T47D (cell line): ENCODE measurements at places on chromosomes 1 and 21.

DNA sequence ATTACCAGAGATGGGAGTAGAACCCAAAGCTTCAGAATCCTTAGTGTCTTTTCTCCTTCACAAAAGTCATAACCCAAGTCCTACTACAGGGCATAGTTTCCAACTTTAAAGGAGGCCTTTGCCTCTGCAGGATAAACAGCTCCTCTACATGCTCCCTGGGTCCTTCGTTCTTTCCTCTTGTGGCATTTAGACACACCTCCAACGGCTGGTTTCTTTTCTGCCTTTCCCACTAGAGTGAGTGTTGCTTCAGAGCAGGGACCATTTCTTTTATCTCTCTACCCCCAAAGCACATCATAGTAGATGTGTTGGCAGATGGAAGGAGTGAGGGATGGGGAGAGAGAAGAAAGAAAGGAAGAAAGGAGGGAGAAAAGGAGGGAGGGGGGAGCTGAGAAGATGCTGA lies 144.7 kb upstream of the SPATA6 start:
- no peak for DNase-seq

DNA sequence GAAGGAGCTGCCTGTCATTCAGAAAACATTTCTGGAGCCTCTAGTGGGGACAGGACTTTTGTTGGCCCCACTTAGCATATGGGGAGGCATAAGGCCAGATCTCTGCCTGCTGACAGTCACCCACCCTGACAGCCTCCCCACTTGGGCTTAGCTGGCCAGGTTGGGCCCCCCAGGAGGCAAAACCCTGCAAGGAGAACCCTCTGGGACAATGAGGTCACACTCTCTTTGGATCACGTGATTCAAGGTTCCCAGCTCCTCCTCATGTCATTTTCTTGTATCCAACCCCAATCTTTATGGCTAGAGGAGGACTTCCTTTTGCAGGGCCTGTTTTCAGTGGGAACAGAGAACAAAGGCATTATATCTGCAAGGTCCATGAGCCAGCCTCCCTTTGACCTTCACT lies 60.0 kb downstream of the NAV1 start:
- DNase-seq = no peak

GRCh38 chr1:40648200-40648599 lies 17.3 kb downstream of the RIMS3 start:
- no peak for DNase-seq

- DNase-seq = no peak
Measured at GRCh38 chr1:175708787-175709186, 34.6 kb downstream of the TNR start.

- DNase-seq = peak; percentile 93
Measured at GRCh38 chr1:184633785-184634184, 120.9 kb downstream of the EDEM3 start.
